A172 (cell line): ENCODE measurements at places on chromosomes 1 and 21. TPM values are rescaled to one million over a fixed set of nuclear protein-coding genes. Genes with fewer than 3 reads are reported as not detected.

- no peak for DNase-seq
These were observed 73.7 kb upstream of the EDEM3 start for GRCh38 chr1:184828369-184828717.

DNA sequence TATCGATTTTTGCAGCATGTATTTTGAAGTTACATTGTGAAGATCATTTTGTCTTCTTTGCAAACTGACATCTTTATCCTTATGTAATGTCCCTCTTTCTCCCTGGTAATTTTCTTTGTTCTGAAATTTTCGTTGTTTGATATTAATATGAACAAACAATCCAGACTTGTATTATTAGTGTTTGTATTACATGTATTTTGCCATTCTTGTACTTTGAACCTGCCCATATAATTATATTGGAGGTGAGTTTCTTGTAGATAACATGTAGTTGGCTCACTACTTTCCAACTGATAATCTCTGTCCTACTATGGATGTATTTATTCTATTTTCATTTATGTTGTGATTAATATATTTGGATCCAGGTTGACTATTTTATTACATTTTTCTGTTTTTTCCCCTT is 27.1 kb downstream of the OBSCN start:
- no peak for DNase-seq

- no peak for DNase-seq
These were observed 177.3 kb upstream of the ETV3 start for GRCh38 chr1:157315544-157315943.

- no peak for DNase-seq
These were observed 239.6 kb upstream of the FGGY start for GRCh38 chr1:59057211-59057694.

The PTTG1IP gene
- 637 and 713 TPM in 2 replicates for total RNA-seq

DNA sequence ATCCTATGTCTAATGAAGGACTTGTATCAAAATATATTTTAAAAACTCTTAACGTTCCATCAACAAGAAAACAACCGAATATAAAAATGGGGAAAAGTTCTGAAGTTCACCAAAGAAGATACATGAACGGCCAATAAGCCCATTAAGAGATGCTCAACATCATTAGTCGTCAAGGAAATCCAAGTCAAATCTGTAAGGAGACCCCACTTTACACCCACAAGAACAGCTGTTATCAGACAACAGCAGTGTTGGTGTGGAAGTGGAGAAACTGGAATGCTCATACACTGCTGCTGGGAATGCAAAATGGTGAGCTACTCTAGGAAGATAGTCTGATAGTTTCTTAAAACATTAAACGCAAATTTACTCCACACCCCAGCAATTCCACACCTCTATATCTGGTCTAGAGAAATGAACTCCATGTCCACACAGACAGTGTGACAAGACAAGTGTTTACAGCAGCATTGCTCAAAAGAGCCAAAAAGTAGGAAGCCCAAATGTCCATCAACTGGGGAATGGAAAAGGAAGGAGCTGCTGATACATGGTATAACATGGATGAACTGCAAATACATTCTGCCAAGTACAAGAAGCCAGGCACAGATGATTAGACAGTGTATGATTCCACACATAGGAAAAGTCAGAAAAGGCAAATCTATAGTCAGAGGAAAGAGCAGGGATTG is 18.5 kb downstream of the UBE2G2 start:
- no peak for DNase-seq

The CAMSAP2 gene
- 57.9 and 67.7 TPM in 2 replicates for total RNA-seq

- no peak for DNase-seq
These were observed 24.8 kb downstream of the PGM1 start for GRCh38 chr1:63618011-63618410.

GRCh38 chr1:49102752-49103151 is 326.1 kb upstream of the BEND5 start:
- peak; percentile 51 for DNase-seq

DNA sequence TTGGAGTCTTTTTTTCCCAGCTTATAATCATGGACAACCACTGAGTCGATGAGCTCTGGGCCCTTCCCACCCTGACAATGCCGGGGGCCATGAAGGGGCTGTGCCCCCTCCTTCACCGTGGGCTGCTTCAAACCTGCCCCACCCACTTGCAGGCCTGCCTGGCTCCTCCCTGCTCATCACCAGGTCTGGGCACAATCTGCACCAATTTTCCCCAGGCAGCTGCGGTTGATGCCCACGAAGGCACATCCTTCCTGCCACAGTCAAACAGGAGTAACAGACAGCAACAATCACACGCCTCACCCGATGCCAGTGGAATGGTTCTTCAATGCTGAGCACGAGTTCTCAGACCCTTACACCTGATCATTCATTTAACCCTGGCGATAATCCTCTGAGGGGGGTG is 18.9 kb downstream of the PGLYRP3 start:
- DNase-seq = no peak

The ESPN gene
- 4.0 TPM in 1 of 2 replicates, not detected in the other for total RNA-seq

DNA sequence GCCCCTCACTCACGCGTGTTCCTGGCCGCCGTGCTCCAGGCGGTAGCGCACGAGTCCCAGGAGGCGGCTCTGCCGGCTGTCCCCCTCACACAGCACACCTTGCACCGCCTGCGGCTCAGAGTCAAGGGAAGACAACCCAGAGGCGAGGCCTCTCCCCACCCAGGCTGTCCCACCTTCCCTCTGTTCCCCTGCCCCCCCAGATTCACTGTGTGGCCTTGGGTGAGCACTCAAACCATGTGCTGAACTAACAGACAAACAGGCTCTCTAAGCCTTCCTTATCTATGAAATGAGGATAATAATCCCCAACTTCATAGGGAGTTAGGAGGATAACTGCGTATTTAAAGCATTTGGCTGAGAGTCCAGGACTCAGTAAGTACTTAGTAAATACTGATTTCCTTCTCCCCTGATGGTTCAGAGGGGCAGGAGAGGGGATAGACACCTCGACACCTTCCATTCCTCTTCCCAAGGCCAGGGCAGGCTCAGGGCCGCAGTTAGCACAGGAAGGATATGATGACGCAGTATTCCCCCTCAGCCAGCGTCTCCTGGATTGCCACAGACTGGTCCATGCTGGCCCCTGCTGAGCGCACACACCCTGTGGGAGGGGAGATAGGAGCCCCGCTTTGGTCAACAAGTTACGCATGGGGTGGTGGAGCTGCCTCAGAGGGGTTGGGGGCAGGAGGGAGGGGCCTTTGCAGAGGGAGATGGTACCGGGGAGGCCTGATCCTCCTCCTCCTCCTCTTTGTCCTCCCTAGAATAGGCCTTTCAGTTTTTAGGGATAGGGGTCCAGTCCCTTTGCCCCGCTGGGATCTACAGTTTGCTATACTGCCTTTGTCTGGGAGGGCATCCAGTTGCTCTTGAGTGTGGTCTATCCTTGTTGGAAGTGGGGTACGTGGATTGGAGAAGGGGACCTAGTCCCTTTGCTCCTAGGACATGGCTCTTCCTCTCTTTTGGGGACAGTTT is 830 bp downstream of the INPP5B start:
- peak; percentile 57 for DNase-seq

DNA sequence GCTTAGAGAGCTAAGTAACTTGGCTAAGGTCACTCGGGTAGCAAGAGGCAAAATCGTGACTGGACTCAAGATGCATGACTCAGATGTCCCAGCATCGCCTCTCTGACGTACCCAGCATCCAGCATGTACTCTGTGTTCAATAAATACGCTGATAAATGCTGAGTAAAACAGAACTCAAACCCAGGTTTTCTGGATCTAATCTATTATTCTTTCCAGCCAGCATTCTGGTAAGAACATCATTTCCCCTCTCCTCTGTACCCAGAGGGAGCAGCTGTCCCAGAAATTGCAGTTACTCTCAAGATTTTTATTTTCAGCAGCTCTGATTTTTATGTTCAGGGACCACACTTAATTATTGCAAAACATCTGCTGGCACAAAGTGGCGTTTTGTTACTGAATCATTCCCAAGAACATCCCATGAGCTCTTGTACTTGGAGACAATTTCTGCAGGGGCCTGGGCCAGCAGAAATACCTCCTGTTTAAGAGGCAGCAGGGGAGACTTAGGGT is 249.0 kb downstream of the PRDM2 start:
- DNase-seq = no peak

DNA sequence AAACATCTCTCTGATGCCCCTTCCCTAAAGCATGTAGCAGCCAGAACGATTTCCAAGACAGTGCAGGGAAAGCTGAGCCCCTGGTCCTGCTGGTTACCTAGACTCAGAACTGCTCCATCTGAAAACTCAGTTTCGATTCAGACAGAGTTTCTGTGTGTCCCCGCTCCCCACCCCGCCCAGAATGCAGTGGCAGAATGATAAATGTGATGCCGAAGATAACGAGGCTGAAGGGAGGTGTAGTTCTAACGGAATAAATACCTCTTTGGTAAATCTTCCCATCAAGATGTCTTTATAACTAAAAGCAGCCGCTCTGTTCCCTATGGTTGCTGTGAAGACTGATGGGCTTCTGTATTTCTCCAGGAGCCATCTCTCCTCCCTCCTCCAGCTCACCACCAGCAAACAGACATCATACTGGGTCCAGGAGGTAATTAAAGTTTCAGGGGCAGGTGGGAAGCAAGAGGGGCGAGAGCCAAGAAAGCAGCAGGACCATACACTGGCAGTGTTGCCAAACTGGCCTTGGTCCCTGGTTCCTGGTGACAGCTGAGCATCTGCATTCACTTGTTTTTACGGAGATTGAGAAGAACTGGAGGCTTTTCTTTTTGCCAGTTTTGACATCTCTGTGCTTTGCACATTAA is 76.9 kb downstream of the DDX20 start:
- no peak for DNase-seq

- no peak for DNase-seq
These were observed 155.7 kb downstream of the TNFSF18 start for GRCh38 chr1:172895050-172895460.

GRCh38 chr1:15803380-15803779 is 4.1 kb downstream of the UQCRHL start:
- DNase-seq = no peak

The OR10J4 gene
- total RNA-seq = not detected in 2 replicates

DNA sequence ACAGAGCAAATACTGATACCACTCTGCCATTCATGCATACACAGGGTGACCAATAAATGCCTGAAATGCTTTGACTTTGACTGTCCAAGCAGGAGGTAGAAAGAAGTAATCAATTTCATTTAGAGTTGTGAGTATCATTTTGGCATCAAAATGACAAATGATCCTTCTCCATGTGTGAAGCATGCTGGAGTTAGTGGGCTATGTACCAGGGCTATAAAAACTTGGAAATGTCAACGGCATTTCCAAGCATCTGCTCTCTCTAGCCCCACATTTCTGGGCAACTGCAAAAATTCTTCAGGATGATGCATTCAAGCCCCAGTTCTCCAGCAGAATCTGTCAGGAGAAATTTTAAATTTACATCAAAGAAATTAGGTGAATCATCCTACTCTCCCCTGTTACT is 208.4 kb upstream of the PTBP2 start:
- no peak for DNase-seq

DNA sequence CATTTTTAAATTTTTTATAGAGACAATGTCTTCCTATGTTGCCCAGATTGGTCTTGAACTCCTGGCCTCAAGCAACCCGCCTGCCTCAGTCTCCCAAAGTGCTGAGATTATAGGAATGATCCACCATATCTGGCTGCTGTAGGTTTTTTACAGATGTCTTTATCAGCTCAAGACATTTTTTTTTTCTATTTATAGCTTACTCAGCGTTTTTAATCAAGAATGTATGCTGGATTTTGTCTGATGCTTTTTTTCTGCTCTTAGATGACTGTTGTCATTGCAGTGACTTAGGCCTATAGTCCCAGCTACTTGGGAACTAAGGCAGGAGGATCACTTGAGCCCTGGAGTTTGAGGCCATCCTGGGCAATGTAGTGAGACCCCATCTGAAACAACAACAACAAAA is 72.5 kb downstream of the POFUT2 start:
- DNase-seq = no peak

The LGR6 gene
- not detected in 2 replicates for total RNA-seq

- peak; percentile 44 for DNase-seq
These were observed 37.2 kb upstream of the SLC9A1 start for GRCh38 chr1:27192039-27192529.

The ABCG1 gene
- 2.5 and 2.9 TPM in 2 replicates for total RNA-seq

DNA sequence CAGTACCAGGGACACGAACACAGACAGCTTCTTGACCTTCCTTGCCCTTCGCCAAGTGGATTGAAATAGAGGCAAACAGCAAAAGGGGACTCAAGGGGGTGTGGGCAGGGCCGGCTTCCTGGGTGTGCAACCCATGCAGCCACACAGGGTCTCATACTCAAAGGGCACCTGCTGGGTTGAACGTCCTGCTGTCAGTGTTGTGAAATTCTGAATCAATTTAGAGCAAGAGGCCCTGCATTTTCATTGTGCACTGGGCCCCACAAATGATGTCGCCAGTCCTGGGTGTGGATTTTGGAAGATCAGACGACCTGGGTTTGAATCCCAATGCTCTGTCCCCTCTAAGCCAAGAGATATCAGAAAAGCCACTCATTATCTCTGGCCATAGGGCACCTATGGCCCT is 51.1 kb downstream of the CASZ1 start:
- DNase-seq = no peak

DNA sequence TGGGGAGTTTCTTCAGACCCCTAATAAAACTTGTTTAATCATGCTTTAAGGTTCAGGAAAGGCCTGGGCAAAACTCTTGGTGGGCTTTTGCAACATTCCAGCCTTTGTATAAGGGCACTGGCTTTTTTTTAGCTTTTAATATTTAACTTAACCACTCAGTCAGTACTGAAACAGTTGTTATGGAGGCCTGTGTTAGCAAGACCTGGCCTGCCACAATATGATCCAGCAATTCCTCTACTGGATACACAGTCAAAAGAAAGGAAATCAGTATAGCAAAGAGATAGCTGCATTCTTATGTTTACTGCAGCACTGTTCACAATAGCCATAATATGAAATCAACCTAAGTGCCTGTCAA is 75.1 kb upstream of the COG2 start:
- DNase-seq = no peak

- DNase-seq = no peak
These were observed 805.9 kb upstream of the ADAMTS5 start for GRCh38 chr21:27772816-27773215.

- DNase-seq = no peak
These were observed 344.2 kb downstream of the RGS7 start for GRCh38 chr1:241012708-241013340.

DNA sequence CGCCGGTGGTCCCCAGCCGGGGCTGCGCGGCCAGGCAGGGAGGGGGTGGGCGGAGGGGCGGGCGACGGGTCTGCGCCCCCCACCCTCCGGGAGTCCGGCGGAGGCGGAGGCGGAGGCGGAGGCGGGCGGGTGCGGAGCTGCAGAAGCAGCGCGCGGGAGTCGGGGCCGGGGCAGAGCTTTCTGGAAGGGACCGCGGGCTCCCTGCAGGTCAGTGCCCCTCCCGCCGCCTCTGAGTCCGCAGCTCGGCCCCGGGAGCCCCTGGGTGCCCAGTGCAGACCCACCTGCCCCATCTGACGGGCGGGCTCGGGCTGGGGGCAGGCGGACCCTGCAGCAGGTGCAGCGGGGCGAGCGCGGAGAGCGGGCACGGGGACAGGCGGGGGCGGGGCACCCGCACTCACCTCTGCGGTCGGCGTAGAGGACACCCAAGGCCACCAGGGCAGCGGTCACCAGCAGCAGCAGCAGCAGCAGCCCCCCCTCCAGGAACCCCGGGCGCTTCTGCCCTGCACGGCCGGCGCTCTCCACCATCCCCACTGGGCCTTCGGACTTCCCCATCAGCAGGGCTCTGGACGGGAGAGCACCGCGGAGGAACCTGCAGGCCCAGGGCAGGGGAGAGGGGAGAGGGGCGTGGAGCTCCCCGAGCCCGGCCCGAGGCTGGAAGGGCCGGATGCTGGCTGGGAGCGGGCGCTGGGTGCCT is 3.7 kb downstream of the MMEL1 start:
- no peak for DNase-seq

- no peak for DNase-seq
These were observed 30.3 kb downstream of the SSBP3 start for GRCh38 chr1:54375712-54376429.

The RGS8 gene
- total RNA-seq = 0.29 TPM in 1 of 2 replicates, not detected in the other

The INKA2 gene
- total RNA-seq = not detected in 2 replicates

- peak; percentile 29 for DNase-seq
These were observed at the start of gene KIAA1614 for GRCh38 chr1:180912801-180913565. KIAA1614 (plus strand) TSS chr1:180912897; CDS start chr1:180913244, 347 bp downstream.
